ENCODE measurements at places on chromosomes 16 and 17. TPM values are rescaled to one million over a fixed set of nuclear protein-coding genes. Genes with fewer than 3 reads are reported as not detected.

- no peak overlapping the region for H3K4me3 ChIP-seq
- peak overlapping the region; percentile 19 for H3K27ac ChIP-seq
- H3K27me3 ChIP-seq = no peaks in the 10 kb centered on the region
- peaks cover 11% of the 10 kb centered on the region for H3K36me3 ChIP-seq
Measured at GRCh38 chr17:45293413-45294211, 23.2 kb downstream of the MAP3K14 start.

- no peaks in the 10 kb centered on the region for H3K27me3 ChIP-seq
- no peak overlapping the region for H3K27ac ChIP-seq
- no peak for DNase-seq
- H3K4me1 ChIP-seq = peaks cover 60% of the 10 kb centered on the region
- H3K4me3 ChIP-seq = no peak overlapping the region
Measured at GRCh38 chr17:75365009-75365930, 40.2 kb downstream of the GRB2 start.

The KCNJ12 gene
- total RNA-seq = not detected

DNA sequence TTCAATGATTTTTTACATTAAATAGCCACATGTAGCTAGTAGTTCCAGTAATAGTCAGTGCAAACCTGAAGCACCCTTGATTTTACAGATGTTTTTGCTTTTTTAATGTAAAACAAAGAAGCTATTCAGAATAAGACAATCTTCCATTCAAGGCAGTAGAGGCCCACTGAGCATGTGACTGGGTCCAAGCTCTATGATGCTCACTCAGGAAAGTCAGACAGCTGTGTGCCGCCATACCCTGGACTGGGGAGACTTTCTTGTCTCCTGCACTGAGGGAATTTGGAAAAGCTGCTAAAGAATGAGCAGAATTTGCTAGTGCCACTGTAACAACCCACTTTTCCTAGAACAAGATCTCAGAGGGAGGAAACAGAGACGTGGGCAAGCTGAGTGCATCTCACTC is 11.5 kb downstream of the CENPN start:
- DNase-seq = no peak
- H3K36me3 ChIP-seq = no peaks in the 10 kb centered on the region
- no peaks in the 10 kb centered on the region for H3K4me1 ChIP-seq
- no peaks in the 10 kb centered on the region for H3K27me3 ChIP-seq
- H3K27ac ChIP-seq = no peak overlapping the region

DNA sequence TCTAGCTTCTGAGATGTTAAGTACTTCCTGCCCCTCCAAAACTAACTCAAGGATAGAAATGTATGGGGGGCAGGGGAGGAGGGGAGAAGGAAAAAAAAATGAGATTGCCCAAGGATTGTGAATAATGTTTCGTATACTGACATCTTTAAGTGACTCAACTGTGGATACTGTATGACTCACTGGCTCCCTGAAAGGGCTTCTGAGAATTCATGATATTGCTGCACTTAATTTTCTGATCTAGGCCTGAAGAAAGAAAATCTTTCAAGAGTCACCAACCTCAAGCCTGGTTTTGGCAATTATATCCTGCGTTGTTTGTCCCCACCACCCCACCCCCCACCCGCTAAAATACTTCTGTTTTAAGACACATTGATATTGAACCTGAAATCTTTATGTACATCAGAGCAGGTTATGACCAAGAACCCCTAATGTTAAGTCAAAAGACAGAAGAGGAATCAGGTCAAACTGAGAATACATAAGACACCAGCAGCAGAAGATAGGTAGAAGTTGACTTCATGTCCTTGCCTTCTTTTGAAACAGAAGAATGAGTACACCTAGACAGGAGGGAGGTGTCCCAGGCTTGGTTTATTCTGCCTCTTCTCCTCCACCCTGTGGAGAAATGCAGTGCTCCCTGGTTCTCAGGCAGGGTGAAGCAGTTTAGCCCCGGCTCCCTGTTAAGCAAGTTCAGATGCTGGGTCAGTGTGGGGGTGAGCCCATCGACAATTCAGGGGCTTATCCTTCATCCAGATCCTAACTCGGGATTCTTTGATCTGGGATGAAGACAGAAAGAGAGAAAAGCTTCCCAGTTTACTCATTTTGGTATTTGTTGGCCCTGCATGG is 3.3 kb upstream of the FBXL20 start:
- H3K4me1 ChIP-seq = peaks cover 12% of the 10 kb centered on the region
- no peak overlapping the region for H3K4me3 ChIP-seq
- H3K36me3 ChIP-seq = peaks cover 8% of the 10 kb centered on the region
- H3K27me3 ChIP-seq = no peaks in the 10 kb centered on the region
- H3K27ac ChIP-seq = no peak overlapping the region

- no peak for DNase-seq
- H3K4me3 ChIP-seq = no peak overlapping the region
- no peaks in the 10 kb centered on the region for H3K4me1 ChIP-seq
- H3K27me3 ChIP-seq = no peaks in the 10 kb centered on the region
- H3K27ac ChIP-seq = no peak overlapping the region
Measured at GRCh38 chr16:17984810-17985209, 351.7 kb downstream of the NPIPA8 start.

DNA sequence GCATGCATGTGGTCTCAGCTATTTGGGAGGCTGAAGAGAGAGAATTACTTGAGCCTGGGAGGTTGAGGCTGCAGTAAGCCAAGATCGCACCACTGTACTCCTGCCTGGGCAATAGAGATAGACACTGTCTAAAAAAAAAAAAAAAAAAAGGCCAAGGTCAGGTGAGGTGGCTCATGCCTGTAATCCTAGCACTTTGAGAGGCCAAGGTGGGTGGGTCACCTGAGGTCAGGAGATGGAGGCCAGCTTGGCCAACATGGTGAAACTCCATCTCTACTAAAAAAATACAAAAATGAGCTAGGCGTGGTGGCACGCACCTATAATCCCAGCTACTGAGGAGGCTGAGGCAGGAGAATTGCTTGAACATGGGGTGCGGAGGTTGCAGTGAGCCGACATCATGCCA is 28.2 kb upstream of the CORO1A start:
- H3K36me3 ChIP-seq = no peaks in the 10 kb centered on the region
- no peak overlapping the region for H3K27ac ChIP-seq
- no peaks in the 10 kb centered on the region for H3K4me1 ChIP-seq
- H3K4me3 ChIP-seq = no peak overlapping the region
- DNase-seq = no peak

DNA sequence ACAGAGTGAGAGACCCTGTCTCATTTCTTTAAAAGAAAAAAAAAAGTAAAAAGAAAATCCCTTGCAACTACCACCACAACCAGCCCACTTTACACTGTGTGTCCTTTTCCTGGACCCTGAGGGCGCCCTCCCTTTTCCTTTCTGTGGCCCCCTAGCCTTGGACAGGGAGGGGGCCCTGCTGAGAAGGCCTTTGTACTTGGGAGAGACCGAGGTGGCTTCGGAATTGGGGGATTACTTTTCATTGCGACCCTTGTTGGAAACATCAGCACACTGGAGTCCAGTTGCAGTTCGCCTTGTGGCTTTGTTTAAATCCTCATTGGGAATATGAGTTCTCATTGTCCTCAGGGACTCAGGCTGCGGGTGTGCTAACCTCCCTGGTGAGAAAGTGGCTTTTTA is 9.4 kb upstream of the DNASE1 start:
- no peak overlapping the region for H3K27ac ChIP-seq
- no peaks in the 10 kb centered on the region for H3K4me1 ChIP-seq
- no peak overlapping the region for H3K4me3 ChIP-seq
- peaks cover 3% of the 10 kb centered on the region for H3K36me3 ChIP-seq
- H3K27me3 ChIP-seq = no peaks in the 10 kb centered on the region
- DNase-seq = no peak

- H3K27me3 ChIP-seq = no peaks in the 10 kb centered on the region
- no peak for DNase-seq
- no peak overlapping the region for H3K27ac ChIP-seq
- H3K36me3 ChIP-seq = peaks cover 13% of the 10 kb centered on the region
Measured at GRCh38 chr16:11076259-11077018, 132.1 kb downstream of the CLEC16A start.

DNA sequence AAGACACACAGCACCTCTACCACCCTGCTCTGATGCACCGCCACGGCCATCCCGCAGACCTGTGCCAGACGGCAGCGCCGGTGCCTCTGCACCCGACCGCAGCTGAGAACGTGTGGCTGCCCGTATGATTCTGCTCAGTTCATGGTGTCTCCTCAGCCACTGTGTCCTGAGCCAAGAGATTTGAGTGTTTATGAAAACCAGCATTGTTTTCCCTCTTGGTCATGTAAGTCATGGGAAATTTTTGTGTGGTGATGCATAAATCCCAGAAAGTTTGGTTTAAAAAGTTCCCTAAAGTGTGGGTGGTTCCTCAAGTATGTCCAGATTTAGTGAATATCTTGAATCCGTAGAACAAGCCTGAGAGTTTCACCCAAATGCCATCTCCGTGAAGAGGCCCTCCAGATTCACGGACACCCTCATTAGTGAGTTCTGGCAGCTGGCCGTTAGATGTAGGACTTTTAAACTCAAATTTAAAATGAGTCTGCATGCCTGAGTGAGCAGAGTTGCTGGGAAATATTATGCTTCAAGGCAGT is 57.6 kb downstream of the CDRT4 start:
- no peak overlapping the region for H3K4me3 ChIP-seq
- no peaks in the 10 kb centered on the region for H3K4me1 ChIP-seq
- H3K36me3 ChIP-seq = no peaks in the 10 kb centered on the region
- H3K27me3 ChIP-seq = no peaks in the 10 kb centered on the region

DNA sequence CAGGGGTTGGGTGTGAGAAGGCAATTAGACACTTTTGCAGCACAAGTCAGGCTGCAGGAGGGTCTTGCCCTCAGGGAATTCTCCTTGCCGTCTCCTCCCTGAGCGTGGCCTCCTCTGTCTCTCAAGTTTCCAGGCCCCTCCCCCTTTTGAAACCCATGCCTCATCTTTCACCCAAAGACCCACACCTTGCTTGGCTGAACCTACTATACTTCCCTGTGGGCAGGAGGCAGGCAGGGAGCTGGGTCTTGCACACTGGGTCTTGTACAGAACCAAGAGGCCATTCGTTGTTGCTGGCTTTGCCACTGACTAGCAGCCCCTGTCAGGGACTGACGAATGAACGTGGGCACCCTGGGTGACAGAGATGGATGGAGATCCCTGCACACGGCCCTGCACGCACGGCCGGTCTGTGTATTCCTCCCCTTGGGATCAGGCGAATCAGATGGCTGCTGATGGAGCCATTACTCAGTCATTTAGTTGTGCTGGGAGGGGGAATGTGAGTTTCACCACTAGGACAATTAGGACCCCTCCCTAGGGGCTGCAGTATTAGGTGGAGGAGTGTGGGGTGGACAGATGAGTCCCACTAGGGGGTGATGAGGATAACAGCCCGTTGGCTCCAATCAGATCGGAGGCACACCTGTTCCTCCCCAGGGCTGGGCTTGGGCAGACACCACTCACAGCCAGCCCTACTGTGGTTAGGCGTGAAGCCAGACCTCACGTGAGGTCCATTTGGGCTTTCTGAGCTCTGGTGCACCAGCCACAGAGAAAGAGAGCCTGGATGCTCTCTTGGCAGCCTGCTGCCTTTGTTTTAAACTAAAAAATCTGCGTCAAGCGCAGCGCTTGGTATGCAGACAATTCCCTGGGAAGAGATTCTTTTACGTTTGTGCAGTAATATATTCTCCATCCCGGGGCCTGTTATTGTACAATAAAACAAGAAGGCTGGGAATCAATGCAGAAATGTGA is 167.7 kb upstream of the WSCD1 start:
- H3K4me1 ChIP-seq = no peaks in the 10 kb centered on the region
- no peaks in the 10 kb centered on the region for H3K27me3 ChIP-seq
- no peak for DNase-seq
- no peak overlapping the region for H3K27ac ChIP-seq
- no peak overlapping the region for H3K4me3 ChIP-seq
- no peaks in the 10 kb centered on the region for H3K36me3 ChIP-seq

DNA sequence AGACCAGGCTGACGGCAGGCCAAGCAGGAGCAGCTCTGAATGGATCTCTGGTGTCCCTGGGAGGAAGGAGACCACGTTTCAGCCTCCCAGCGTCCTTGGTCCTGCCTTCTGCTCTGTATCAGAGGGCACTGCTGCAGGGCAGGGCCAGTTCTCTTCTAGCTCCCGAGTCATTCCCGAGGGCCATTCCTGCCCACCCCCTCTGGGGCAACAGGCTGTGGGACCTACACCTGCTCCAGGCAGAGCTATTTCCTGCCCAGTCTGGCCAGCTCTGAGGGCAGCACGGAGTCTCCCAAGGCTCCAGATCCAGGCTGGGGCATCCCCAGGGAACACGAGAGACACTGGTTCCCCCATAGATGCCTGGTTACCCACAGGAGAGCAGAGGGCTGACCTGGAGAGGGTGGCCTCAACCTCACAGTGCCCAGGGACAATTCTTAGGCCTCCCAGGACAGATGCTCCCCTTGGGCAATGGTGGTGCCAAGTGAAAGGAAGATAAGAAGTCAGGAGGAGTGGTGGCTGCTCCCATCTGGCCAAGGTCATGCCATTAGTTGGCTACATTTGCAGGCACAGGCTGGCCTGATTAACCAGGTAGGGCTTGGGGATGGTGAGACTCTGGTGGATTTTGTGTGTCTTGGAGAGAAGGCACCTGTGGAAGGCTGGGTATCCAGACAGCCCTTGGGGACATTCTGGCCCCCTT is 2.0 kb downstream of the WFIKKN2 start:
- no peaks in the 10 kb centered on the region for H3K4me1 ChIP-seq
- no peaks in the 10 kb centered on the region for H3K27me3 ChIP-seq
- no peak for DNase-seq
- H3K36me3 ChIP-seq = no peaks in the 10 kb centered on the region

The PPM1E gene
- total RNA-seq = not detected

DNA sequence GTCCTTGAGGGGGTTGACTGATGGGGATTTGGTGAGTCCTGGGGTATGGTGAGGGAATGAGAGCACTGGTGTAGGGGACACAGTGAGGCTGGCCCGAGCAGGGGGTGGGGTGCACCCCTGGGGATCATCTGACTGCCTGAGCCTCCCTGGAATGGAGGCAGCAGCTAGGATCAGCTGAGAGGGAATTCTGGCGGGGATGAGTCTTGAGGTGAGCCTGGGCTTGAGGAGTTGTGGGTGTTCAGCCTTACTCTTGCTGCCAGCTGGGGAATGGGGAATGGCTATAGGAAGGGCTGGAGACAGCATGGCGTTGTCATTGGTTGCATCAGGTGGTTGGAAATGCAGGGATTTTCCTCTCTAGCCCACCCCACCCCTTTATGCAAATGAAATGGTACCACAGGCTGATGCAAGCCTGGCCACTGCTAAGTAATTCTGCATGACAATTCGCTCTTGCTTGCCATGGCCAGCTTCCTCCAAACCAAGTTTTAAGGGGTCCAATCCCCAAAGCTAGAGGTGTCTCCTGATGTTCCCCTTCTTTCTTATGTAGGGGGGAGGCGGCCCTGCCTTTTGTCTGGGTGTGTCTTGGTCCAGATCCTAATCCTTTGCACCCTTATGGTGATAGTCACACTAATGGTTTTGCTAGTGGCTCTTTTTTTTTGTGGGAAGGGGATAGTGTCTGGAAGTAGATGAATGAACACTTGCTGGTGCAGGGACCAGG is 7.5 kb downstream of the NFE2L1 start:
- H3K4me1 ChIP-seq = no peaks in the 10 kb centered on the region
- H3K36me3 ChIP-seq = peaks cover 13% of the 10 kb centered on the region
- no peak overlapping the region for H3K4me3 ChIP-seq
- H3K27me3 ChIP-seq = no peaks in the 10 kb centered on the region

The C1QTNF8 gene
- not detected for total RNA-seq

DNA sequence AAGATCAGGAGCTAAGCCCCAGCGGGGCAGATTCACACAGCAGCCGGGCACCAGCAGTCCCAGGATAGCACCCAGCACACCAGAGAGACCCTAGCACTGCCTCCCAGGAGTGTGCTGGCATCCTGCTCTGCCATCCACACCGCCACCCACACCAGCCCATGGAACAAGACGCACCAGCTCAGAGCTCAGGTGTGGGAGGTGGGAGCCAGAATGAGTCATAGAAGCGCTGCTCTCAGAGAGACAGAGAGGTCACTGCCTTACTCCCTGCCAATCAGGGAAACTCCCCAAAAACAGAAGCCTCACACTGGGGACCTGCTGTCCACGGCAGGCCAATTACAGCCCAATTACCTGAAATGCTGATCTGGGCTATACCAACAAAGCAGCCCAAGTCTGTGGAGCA is 64.9 kb downstream of the CDYL2 start:
- H3K27me3 ChIP-seq = no peaks in the 10 kb centered on the region
- no peak for DNase-seq
- H3K36me3 ChIP-seq = no peaks in the 10 kb centered on the region
- H3K4me3 ChIP-seq = no peak overlapping the region

Measured in naive thymus-derived CD4-positive, alpha-beta T cell (primary cell).